ENCODE measurements at places on chromosomes 1 and 21. TPM values are rescaled to one million over a fixed set of nuclear protein-coding genes. Genes with fewer than 3 reads are reported as not detected.

DNA sequence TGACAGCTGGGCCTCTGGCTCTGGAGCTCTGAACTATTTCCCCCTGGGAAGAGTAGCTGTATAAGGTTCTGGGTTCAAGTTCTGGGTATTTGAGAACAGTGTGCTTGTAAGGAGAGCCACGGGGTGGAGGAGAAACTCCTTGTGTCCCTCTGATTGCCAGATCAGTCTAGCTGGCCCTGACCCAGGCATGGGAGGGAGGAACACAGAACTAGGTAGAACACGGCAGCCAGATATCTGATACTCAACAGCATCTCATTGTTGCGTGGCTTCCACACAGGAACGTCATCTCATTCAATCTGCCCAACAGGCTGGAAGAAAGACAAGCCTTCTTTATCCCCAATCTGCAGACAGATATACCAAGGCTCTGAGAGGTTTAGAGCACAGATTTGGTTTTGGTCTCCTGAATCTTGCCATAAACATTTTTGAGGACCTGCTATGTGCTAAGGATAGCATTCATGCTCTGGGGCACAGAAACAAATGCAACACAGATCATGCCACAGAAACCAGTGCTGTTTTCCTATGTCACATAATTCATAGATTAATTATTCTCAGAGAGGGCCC, 83.8 kb downstream of the PLXNA2 start:
- DNase-seq, result no peak

The OPRD1 gene
- 0.37 TPM for total RNA-seq

GRCh38 chr1:14698314-14698713, 99.8 kb downstream of the KAZN start:
- no peak for DNase-seq

GRCh38 chr1:206106328-206107167, 10.6 kb downstream of the AVPR1B start:
- peak; percentile 84 for DNase-seq

The RBP7 gene
- 0.96 TPM for total RNA-seq

GRCh38 chr1:75430526-75430925, 180.4 kb downstream of the SLC44A5 start:
- no peak for DNase-seq

The CCDC185 gene
- not detected for total RNA-seq

DNA sequence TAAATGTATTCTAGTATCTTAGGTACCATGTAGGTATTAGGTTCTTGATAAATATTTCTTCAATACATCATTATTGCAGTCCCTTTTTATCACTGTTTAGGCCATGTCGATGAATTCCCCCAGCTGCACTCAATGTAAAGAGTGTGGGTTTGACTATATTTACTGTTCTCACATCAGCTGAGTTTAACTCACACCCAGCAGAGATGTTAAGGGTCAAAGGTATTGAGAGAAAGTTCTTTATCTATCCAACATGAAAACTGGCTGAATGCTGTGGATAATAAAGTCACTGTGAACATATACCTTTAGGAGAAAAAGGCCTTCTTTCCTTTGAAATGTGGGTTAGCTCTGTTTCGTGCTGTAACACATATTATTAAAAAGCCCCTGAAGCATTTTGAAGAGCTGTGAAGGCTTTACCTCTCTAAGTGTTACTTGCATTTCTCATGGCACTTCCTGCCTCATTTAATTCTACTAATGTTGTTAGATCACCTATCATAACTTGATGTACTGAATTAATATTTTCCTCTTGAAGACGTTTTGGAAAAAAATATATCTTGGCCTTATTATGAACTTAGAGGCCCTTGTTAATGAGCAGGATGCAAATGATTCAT, 19.1 kb upstream of the LYST start:
- no peak for DNase-seq

GRCh38 chr1:157198619-157199420, 60.6 kb upstream of the ETV3 start:
- no peak for DNase-seq

DNA sequence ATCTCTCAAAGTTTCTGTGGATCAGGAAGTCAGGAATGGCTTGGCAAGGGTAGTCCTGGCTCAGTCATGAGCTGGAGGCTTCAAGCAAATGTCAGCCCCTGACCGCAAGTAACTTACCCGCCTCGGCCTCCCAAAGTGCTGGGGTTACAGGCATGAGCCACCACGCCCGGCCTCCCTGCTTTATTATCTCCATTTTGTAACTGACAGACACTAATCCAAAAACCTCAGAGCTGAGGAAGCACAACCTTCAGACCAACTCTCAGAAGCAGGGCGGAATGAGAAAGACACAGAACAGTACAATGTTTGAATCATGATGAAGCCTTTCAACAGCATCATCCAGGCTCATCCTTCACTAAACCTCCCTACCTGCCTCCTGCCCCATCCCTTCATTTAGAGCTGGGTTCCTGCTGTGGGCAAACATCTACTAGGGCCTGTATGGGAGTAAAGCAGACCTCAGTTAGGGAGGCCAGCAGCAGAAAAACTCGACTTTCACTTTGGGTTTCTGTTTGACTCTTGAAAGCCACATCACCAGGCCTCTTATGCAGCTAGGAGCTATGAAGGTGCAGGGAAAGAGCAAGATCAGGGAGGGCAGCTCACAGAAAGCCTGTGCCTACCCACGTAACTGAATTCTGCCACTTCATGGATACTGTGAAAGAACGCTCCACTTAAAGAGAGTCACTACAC, 84.4 kb upstream of the RAB4A start:
- no peak for DNase-seq

The PEA15 gene
- total RNA-seq, result 39.1 TPM

The PRR9 gene
- not detected for total RNA-seq

DNA sequence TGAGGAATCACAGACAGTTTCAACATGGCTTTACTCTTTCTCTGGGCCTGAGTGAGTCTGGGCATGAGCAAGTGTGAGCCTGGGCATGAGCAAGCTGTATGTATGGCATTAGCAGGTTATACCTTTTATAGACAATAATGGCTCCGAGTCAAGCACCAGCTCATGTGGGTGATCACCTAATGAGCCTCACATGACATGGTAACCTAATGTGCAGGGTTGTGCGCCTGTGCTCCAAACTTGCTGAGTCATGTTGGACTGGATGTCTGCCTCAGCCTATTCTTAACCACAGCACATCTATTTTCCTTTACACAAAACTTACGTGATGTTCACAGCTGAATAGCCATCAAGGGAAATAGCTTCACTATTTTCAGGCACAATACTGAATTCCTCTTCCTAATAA, 236.2 kb upstream of the NRIP1 start:
- peak; percentile 15 for DNase-seq

The PRKAA2 gene
- total RNA-seq, result 25.8 TPM

DNA sequence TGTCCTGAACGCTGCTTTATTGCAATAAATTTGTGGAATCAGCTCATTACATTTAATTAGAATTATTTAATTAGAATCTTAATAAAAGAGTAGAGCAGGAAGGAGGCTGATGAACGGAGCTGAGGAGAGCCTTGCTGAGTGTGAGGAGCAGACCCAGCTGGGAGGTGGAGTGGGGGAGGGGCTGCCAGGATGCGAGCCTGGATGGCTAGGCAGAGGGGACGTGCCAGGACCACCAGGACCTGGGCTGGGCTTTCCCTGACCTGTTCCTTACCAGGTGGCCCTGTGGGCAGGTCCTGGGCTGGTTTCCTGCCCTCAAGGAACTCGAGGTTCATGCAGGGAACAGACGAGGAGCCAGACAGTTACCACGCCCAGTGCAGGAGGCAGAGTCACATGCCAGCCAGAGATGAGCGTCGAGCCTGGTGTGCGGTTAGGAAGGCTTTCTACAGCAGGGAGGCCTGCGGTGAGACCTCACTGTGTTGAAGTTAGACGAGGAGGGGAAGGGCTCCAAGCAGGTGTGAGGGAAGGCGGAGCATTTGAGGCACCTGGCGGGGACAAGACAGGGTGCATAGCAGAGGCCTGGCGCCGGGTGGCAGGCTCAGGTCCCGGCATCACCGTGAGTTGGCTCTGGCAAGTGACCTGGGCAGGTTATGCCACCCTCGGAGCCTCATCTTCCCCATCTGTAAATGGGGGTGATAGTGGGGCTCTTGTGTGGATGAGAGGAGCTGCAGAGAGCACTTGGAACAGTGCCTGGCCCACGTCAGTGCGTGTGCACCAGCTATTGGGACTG, 33.9 kb downstream of the LDLRAP1 start:
- DNase-seq, result no peak

The FMN2 gene
- 1.7 TPM for total RNA-seq

DNA sequence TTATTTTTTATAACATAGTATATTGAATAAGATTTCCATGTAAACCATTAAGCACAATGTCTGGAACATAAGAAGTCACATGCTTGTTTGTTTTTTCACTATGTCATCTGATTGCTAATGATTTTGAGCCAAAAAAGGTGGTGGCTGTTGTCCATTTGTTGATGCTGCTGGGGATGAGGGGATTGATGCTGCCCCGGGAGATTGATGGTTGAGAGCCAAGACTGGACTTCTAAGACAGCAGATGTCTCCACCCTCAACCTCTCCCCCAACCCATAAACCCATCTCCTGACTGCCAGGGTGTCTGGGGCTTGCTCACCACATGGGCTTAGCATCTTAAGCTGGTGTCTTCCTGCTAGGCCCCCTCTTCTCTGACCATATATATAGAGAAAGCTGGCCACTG, 35.8 kb upstream of the CD34 start:
- no peak for DNase-seq

The MYOM3 gene
- total RNA-seq, result not detected

The EFNA4 gene
- total RNA-seq, result 10.7 TPM

DNA sequence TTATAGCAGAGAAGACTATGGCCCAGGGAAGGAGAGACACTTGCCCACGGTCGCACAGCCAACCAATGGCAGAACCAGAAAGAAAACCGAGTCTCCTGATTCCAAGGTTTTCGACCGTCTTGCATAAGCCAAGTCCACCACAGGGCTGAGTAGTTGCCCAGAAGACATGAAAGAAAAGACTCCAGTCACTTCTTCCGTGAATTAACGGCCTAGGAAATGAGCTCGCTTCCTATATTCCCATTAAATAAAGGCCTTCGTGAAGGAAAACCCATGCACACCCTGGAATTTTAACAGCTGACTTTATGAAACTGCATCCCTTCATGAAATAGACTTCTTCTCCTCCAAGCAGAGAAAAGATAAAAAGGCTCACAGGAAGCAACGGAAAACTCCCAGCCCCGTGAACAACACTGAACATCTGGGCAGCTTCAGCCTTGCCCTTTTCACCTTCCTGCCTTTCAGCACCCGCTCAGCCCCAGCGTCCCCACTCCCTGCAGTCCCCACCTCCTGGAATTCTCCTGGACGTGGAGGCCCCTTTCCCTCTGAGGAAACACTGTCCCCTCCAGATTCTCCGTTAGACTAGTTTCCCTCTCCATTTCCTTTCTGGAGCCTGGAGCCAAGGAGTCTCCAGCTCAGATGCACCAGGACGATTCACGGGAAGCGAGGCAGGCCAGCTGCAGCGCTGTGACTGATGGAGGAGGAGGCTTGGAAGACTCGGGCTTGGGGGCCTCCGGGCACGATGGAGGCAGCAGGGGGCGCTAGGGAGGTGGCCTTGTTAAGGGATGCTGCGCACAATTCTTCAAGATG, 2.7 kb upstream of the MYOC start:
- peak; percentile 83 for DNase-seq

The CR1L gene
- not detected for total RNA-seq

- no peak for DNase-seq
Measured at GRCh38 chr1:45355683-45356082, 15.4 kb upstream of the MUTYH start.

DNA sequence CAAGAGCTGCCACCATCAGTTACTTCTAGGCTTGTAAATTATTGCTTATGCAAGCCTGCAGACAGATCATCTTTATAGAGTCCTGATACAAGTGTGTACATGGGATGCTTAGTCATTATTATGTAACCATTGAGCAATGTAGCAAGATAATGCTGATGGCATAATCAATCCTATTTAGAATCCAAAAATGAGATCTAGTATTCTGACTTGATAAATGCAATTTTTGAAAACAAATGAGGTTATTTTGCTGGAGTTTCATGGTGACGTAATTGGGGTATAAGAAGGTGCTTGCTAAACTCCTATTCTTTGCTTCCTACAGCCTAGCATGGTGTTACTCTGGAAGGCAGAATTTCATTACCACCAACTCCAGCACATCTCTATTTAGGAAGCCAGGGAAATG, 801.7 kb upstream of the PRMT6 start:
- DNase-seq, result no peak

- no peak for DNase-seq
Measured at GRCh38 chr1:154411525-154411924, 6.4 kb downstream of the IL6R start.

DNA sequence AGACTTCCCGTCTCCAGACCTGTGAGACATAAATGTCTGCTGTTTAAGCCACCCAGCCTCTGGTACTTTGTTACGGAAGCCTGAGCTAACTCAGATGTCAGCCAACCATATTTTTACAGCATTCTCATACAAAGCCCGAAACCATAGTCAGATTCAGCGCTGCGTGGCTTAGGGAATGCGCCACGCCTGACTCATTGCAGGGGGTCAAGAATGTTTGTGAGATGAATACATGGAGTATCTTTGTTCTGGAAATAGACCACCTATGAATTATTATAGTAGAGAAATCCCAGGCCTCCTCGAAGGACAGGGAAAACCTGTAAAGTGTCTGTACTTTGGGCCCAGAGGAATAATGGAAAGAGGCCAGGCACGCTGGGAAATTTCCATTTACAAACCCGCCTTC, 434.8 kb downstream of the CAMTA1 start:
- no peak for DNase-seq

GRCh38 chr1:53544728-53545515, 85.7 kb downstream of the DMRTB1 start:
- DNase-seq, result no peak

- DNase-seq, result no peak
Measured at GRCh38 chr1:61993331-61993961, 201.2 kb upstream of the L1TD1 start.

- peak; percentile 99 for DNase-seq
Measured at GRCh38 chr1:29324771-29325351, 88.5 kb downstream of the PTPRU start.

The LHX4 gene
- total RNA-seq, result 0.06 TPM
